Naive thymus-derived CD8-positive, alpha-beta T cell (primary cell): ENCODE measurements at places on chromosomes 2 and 18. TPM values are rescaled to one million over a fixed set of nuclear protein-coding genes. Genes with fewer than 3 reads are reported as not detected.

DNA sequence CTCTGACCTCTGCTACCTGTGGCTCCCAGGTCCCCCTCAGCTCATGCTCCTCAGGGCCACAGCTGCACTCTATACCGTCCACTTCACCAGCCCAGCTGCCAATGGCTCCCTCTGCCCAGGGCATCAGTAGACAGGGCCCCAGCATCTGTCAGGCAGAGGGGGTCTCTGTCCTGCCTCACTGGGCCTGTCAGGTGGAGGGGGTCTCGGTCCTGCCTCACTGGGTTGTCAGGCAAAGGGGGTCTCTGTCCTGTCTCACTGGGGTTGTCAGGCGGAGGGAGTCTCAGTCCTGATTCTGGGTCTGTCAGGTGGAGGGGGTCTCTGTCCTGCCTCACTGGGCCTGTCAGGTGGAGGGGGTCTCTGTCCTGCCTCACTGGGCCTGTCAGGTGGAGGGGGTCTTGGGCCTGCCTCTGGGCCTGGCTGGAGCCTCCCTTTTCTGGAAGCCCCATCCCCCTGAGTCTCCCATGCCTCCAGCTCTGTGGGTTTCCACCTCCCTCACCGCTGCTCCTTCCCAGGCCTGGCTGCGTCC lies 19.9 kb downstream of the SNORC start:
- no peak for DNase-seq

DNA sequence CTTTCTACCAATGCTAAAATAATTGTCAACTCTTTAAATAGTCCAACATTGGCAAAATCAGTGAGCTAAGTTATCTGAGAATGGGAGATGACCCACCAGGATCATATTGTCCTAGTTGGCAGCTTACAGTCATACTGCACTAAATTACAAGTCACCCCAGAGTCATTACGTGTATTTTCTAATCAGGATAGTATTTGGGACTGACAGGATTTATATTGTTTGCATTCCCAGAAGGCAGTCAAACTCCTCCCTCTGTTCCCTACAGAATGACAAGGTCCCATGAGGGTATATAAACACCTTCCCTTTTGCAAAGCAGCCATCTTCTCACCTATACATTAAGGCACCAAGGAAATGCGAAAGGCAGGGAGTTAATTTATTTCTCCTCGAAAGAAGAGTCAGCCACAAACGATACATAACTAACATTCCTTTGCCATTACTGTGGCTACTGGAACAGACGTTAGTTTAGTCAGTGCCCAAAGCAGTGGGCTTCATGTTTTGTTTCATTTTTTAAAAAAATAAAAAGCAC lies 125.3 kb downstream of the ANTXR1 start:
- no peak for DNase-seq

- no peak for DNase-seq
Measured at GRCh38 chr2:13682540-13683272, 949.8 kb upstream of the LRATD1 start.

GRCh38 chr2:216343221-216343980 lies 28.9 kb downstream of the MARCHF4 start:
- DNase-seq, result no peak

The IKZF2 gene
- total RNA-seq, result 18.9 TPM

The C2orf80 gene
- total RNA-seq, result not detected

The ZNF385B gene
- total RNA-seq, result not detected
